ENCODE measurements at places on chromosomes 2 and 18.

DNA sequence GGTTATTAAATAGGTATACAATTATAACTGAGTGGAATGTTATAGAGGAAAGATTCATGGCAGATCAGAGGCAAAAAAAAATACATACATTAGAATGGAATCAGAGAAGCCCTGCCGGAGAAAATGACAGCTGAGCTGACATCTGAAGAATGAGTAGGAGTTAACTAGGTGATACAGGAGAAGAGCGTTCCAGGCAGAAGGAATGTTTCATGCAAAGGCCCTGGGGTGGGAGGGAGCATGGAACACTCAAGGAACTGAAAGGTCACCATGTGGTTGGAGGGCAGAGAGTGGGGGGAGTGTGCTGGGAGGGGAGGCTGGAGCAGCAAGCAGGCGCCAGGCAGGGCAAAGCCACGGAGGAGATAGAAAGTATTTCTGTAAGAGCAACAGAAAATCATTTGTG is 31.6 kb upstream of the CDK5R2 start:
- DNase-seq = no peak

DNA sequence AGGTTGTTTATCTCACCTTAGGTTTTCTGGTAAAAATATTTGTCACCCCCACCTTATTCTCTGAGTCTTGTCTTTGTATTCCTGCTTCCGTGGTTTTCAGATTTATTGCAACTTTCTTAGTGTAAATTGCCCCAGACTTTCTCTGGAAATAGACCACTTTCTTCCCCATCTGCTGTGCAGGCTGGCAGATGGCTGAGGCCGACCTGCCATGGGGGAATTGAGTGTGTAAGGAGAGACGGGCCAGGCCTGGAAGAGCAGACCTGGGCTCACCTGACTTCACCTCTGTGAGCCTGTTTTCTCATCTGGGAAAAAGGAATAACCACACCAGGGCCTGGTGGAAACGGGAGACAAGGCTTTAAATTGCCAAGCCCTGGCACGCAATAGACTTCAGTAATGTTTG is 44.9 kb downstream of the ACKR3 start:
- DNase-seq = no peak

DNA sequence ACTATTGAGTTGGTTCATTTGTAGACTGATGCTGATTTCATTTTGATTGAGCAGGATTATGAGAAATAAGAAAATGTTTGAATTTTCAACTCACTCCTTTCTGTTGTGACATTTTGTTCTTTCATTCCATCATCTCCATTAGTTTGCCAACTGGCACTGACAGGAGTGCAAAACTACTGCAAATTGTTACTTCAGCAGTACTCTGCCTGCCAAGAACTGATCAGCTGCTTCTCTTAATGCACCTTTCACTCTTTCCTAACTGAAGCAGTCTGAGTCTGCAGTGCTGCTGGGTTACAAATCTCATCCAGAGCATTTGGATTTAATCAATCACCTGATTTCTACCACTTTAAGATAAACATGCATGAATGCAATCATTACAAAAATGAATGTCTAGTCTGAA is 70.9 kb downstream of the TMEFF2 start:
- DNase-seq = no peak

DNA sequence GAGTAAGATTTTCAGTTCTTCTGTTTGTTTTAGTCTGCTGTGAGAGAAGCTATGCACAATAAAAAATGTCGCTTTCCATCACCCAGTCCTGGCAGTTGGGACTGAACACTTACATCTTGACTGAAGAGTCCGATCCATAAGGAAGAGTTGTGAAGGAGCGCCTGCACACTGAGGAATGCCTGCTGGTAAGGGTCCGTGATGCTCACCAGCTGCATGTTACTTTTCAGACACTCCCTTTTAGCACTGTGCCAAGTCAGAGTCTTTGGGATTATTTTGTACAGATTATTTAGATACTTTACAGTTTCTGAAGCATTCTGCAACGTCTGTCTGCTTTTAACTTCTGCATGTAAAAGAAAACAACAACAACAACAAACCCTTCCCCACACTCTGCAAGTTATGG is 42.6 kb upstream of the CD302 start:
- no peak for DNase-seq

- no peak for DNase-seq
Measured at GRCh38 chr2:25672494-25673299, 680 bp downstream of the DTNB start.

DNA sequence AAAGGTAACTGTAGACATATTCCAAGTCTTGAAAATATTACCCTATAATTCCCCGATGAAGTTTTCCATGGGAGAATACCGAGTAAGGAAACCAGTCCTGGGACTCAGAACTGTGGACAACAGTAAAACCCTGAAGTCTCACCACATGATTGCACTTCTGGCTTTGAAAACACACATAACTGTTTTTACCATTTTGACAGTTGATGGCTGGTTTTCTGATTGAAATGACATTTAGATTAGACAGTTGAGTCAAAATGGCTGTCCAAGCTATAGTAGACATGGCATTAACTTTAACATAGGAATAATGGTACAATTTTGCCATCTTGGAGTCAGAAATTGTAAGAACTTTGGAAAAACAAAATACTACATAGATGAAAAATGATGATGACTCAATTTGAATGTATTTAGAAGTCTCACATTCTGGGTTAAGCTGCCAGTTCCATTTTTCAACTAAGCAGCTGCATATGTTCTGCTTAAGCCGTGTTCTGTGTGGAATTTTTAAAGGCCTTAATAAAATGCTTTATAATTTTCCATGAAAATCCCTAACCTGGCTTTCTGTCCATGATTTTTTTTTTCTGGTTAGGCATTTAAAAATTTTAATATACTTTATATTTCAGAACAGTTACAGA is 38.3 kb upstream of the WIPF1 start:
- no peak for DNase-seq

- DNase-seq = peak; percentile 46
Measured at GRCh38 chr2:43082111-43082894, 144.1 kb downstream of the ZFP36L2 start.

DNA sequence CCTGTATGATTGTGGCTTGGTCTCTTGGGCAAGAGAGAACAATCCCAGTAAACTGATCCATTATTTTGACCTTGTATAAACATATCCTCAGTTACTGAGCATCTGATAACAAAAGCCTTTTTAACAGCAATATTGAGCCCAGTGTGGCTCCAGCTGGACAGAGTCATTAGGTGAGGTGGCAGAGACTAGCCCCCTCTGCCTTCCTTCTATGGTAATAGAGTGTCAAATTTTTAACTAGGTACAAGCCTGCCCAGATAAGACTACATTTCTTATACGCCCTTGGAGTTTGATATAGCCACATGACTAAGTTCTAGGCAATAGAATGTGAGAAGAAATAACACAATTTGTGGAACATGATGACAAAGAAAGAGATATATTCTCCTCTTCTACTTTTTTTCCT is 56.2 kb downstream of the HNMT start:
- no peak for DNase-seq

DNA sequence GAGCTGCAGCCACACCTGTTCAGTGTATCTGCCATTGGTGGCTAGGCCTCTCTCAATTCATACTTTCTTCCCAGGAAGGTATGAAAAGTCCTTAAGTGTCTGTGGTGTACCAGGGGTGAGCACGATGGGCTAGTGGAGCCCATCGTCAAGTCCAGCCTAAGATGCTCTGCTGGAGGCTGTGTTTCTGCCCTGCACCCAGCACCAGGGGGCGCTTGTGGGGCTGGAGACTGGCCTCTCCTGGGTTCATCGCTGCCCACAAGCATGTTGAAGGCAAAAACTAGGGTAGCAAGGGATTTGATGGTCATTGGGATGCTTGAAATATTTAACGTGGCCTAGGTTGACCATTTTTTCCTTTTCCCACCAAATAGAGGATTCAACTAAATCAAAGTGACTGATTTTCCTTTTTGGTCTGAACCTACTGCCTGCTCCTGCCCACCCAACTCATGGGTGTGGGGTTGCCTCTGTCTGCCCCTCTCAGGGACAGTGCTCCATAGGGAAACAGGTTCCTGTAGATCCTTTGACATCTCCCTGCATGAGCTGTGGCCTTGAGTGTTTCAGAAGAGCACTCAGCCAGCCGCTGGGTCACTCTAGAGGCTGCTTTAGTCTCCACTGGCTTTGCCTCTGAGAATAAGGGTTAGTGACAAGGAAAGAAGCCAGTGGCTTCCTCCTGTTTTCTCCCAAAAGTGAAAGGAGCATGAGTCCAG is 59.0 kb downstream of the TPGS2 start:
- DNase-seq = no peak

- no peak for DNase-seq
Measured at GRCh38 chr2:189304360-189304759, 124.8 kb upstream of the COL5A2 start.

DNA sequence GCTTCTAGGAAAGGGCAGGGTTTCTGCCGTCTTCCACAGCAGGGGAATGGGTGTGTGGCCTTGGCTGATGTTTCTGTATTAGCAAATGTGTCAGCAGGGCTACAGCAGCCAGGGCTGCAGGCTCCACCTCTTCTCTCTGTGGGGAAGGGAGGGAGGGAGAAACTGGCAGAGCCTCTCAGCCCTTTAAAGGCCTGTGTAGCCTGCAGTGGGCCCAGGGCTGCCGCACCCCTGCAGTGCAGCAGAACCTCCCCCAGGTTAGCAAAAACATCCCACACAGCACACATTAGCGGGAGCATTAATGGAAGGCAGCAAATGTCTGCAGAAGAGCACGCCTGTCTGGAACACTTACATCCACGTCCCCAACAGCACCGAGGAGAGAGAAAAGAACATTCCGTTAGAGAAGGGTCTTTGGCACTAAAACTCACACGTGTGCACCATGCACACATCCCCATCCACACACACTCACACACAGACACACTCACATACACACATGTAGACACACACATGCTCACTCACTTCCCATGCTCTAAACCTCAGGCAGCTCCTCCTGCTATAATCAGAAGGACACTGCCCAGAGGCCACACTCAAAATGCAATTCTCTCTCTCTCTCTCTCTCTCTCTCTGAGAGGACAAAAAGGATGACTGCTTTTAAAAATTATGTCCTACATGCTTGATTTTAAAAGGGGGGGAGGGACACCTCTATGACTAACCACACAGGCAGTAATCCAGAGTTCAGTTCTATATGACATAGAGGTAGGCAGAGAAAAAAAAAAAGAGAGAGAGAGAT is 24.1 kb downstream of the MRPL35 start:
- no peak for DNase-seq

DNA sequence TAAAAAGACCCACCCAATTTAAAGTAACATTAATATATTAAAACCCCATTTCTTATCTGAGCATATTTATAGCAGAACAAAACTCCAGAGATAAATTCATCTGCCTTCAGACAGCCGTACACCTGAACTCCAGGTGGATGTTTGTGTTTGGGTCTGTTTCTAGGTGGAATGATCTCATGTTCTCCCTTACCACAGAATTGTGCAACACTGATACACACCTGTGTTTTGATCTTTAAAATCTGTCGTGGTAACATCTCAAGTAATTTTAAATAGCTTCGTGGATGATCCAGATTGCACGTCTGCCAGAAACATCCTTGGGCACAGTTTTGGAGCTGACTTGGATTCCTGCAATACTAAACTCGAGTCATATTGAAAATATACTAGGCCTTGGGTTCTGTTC is 207.5 kb upstream of the FOSL2 start:
- DNase-seq = no peak

DNA sequence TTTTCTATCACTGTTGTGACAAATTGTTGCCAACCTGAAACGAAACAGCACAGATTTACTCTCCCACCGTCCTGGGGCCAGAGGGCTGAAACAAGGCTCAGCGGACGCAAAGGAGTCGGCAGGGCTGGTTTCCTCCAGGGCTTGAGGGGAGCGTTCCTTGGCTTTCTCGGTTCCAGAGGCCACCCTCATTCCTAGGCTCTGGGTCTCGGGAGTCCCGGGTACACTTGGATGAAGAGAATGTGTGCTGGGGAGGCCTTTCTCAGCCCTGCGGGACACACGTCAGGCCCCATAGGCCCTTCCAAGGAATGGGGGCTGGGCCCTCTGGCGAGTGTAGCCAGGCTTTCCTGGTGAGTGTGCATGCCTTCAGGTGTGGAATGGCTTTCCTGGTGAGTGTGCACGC is 287.3 kb upstream of the HS6ST1 start:
- no peak for DNase-seq

DNA sequence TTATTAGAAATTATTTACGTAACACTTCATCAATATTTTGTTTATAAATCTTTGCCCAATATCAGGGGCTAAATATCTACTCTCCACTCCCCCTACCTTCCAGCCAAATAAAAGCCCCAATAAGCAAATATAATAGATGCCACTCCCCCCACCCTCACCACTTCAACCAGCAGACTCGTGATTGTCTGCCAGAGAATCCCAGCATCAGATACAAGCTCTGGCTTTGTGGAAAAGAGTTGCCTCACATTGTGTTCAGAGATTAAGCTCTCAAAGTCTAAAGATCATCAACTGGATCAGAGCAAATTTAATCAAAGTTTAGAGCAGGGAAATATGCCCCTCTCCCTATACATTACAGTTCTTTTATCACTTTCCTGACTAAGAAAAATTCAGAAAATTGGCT is 39.5 kb downstream of the AOX1 start:
- DNase-seq = no peak

DNA sequence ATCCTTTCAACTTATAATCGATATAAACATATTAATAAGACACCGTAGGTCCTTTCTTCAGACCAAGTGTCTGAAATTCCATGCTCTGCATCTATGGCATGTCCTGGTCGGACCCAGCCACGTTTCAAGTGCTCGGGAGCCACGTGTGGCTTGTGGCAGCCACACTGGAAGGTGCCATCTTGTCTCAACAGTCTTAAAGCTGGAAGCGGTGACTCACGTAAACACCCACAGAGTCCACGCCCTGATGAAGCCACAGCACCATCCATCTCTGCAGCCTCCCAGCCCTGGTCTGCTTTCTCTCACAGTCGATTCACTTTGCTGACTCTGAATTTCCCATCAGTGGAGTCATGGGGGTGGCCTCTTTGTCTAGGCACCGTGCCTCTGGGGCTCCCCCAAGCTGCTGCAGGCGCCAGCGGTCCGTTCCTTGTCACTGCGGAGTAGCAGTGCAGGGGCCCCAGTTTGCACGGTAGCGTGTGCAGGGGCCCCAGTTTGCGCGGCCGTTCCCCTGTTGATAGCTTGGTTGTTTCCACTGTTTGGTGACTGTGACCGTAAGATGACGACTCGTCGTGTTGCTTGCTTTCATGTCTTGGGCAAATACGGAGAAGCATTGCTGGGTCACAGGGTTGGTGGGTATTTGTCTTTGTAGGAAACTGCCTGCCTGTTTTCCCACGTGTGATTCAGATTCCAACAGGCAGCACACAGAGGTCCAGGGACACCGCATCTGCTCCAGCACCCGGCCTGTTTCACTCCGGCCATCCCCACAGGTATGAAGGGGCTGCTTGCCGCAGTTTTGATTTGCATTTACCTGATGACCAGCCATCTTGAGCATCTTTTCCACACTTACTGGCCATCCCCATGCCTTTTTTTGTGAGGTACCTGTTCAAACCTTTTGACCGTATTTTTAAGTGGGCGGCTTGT is 240.3 kb downstream of the HDAC4 start:
- DNase-seq = no peak

DNA sequence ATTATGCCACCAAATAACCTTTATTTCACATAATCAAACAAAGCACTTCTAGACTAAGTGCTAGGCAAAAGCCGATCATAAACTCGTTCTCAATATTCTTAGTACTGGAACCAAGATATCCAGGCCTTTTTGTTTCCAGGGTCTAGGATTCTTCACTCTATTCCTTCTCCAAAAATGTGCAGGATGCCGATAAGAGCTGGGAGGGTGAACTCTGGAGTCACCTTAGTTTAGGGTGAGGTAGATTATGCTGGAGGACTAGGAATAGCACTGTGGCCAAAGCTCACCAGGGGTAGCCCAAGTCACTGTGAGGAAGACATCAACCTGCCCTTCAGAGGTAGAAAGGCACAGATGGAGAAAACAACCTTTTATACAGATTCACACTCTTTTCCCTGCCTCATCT is 37.3 kb downstream of the LONRF2 start:
- DNase-seq = no peak

GRCh38 chr2:212078103-212078502 is 460.5 kb downstream of the ERBB4 start:
- DNase-seq = no peak

Measured in COLO829 (cell line).